Umbilical cord (tissue), 2 donors: ENCODE measurements at places on chromosomes 5 and 9. TPM values are rescaled to one million over a fixed set of nuclear protein-coding genes. Genes with fewer than 3 reads are reported as not detected.
A peak's percentile ranks its signal among the peaks of the same experiment; 100 is the strongest.

DNA sequence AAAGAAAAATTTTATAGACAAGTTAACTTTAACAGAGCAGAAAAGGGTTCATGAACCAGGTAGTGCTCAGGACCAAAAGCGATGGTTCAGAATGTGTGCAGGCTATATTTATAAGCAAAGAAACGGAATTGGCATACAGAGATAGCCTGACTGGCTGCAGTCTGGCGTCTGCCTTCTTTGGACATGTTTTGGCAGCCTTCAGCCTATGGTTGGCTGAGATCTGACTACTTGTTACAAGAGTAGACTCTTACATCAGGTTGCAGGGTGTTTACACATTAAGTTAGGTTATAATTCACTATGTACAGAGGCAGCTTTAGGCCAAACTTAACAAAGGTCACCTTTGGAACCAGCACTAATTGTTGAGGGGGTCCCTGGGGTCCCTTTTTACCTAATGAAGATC is 7.0 kb downstream of the NOP16 start:
- no peak for DNase-seq

GRCh38 chr9:73684601-73685000 is 532.9 kb downstream of the ANXA1 start:
- no peak for DNase-seq

DNA sequence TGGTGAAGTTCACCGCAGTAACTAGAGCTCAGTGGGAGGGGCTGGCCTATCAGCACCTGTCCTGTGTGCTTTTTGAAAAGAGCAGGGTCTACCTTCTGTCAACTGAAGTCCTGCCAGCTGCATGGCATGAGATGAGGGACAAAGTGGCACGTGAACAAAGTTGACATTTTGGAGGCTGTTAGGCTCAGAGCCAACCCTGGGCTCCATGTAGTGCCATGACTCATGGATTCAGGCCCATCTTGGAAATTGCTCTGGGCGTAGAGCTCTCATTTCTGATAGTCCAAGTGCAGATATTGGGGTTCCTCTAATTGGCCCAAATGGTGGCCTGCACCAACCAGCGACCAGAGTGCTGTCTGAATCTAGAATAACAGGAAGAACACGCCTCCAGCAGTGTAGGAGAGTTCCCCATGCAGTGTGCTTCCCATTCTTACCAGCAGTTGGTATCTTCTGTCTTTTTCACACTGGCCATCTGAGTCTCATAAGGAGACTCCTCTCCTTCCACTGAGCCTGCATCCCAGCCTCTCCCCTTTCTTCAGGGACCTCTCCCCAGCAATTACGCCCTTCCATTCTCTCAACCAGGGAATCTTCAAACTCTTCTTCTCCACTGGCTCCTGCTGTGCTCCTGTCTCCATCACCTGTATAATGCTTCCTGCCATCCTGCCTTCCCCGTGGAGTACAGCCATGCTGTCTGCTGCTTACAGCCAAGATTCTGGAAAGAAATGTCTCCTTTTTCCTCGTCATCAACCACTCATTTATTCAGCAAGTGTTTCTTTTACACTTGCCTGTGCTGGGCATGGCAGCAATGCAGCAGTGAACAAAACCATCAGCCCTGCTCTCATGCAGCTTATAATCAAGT is 30.4 kb downstream of the IRF1 start:
- DNase-seq: no peak

GRCh38 chr9:82271106-82271561 is 282.6 kb downstream of the SPATA31D1 start:
- DNase-seq: peak; percentile 5

The FOXD4L6 gene
- total RNA-seq: not detected

- no peak for DNase-seq
These were observed 406.2 kb upstream of the FTMT start for GRCh38 chr5:121445511-121445910.

- no peak for DNase-seq
These were observed 628.1 kb upstream of the TYRP1 start for GRCh38 chr9:12065050-12065449.

- DNase-seq: no peak
These were observed 19.8 kb downstream of the BARHL1 start for GRCh38 chr9:132602207-132602606.

- DNase-seq: peak; percentile 25
These were observed 68.5 kb downstream of the SLC28A3 start for GRCh38 chr9:84271921-84272556.

The FOXD4 gene
- 3.4 TPM for total RNA-seq

The IRGM gene
- 8.2 TPM for total RNA-seq

DNA sequence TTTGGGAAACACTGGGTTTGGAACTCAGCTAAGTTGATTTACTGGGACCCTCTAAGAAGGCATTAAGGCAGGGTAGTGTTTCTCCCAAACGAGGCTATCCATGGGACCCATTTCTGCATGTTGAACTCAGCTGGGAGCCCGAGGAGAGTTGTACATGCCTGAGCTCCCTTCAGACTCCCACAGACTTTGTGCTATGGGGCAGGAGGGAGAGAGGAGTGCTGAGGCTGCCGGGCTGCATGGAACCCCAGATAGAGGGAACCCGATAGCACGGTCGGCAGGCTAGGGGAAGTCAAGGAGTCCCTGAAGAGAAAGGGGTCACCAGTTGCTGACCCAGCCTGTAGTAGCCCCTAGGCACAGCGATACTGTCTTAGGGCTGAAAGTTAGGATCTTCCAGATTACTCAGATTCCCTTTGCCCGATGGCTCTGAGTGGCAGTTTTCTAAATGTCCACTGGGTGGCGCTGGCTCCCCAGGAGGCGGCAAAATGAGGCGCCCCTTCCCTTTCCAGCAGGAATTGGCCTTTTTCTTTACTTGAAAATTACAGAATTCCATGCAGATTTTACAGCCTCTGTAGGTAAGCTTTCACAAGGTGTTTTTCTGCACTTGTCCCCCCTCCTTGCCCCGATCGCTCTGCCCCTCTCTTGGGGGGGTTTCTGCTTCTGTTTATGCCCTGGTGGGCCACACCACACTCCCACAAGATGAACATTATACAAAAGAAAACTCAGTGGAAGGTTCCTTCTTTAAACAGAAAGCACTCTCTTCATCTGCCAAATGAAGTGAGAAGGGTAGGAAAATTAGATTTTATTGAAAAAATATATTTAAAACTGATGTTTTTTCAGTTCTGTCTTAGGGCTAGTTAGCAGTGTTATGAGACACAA is 17.8 kb downstream of the NANS start:
- DNase-seq: peak; percentile 45

The CCDC152 gene
- total RNA-seq: 5.5 TPM

DNA sequence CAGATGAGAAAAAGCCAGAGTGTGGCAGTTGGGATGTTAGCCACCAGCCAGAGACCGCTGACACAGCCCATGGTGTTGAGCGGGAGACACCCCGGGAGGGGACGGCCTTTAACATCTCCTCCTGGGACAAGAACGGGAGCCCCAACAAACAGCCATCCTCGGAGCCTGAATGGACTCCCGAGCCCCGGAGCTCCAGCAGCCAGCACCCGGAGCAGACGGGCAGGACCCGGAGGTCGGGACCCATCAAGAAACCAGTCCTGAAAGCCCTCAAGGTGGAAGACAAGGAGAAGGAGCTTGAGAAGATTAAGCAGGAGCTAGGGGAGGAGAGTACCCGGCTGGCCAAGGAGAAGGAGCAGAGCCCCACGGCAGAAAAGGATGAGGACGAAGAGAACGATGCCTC is 28.0 kb upstream of the POMT1 start:
- DNase-seq: no peak

GRCh38 chr9:119366909-119367682 is 2.1 kb downstream of the BRINP1 start:
- DNase-seq: peak; percentile 17

- DNase-seq: peak; percentile 86
These were observed 8.2 kb upstream of the EPB41L4B start for GRCh38 chr9:109328978-109329637.

The TMEM174 gene
- total RNA-seq: 4.3 TPM

GRCh38 chr5:142836048-142836447 is 65.9 kb downstream of the ARHGAP26 start:
- no peak for DNase-seq

- no peak for DNase-seq
These were observed 1.6 kb downstream of the PLCXD3 start for GRCh38 chr5:41508696-41509398.

- DNase-seq: no peak
These were observed 26.7 kb upstream of the XPA start for GRCh38 chr9:97723819-97724218.

The FCN2 gene
- not detected for total RNA-seq

DNA sequence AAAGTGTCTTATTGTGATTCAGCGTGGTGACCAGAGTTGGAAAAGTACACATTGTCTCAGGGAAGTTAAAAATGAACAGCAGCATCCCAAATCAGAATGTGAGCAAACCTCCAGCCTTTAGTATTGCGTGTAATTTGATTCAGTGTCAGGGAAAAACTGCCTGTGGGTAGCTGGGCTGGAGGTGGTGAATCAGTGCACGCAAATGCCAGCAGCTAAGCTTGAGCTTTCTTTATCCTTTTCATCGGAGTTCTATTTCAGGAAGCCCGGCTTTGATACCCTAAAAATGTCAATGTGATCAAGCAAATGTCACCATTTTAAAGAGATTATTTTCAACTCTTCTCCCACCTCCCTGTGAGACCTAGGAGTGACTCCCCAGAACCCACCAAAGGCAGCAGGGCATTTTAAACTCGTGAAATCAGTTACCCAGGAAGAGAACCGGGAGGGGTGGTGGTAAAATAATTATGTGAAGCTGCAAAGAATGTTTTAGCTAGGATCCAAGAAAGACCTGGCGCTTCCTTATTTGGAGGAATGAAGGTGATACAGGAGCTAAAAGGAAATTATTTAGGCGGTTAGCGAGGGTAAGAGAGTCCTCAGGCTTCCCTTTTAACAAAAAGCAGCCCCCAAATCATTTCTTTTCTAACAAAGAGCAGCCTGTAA is 25.7 kb upstream of the C5orf47 start:
- peak; percentile 48 for DNase-seq

DNA sequence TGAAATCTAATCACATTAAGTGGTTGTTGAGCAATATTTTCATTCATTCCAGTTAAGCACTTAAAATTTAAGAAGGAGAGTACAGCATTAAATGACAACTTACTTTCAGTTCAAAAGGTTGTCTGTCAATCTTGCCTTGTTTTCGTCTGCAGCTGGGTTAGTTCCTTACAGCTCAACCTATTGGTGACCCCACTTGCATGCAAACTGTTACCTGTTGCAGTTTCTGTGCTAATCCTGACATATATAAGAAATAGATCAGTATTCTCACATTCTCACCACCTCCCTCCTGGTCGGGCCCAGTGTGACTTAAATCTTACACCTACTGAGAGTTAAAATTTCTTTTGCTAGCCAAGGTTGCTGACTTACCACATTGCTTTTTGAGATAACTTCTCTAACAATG is 191.8 kb upstream of the SMC2 start:
- DNase-seq: no peak

- DNase-seq: no peak
These were observed 4.8 kb upstream of the ENTPD2 start for GRCh38 chr9:137058521-137059234.

DNA sequence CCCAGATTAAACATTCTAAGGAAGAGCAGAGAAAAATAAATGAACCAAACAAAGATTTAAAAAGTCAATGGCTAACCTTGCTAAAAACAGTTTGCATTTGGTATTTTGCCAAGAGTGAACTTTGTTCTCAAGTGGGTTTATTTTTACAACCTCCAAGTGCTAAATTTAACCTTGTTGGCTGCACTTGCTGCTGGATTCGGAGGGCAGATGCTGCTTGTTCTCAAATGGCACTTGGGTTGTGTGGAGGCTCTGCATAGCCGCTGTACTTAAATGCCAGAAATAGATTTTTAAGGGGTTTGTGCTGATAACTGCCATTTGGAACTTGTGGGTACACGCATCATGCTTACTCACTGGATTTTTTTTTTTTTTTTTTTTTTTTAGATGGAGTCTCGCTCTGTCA is 13.3 kb upstream of the SPATA24 start:
- DNase-seq: peak; percentile 61

DNA sequence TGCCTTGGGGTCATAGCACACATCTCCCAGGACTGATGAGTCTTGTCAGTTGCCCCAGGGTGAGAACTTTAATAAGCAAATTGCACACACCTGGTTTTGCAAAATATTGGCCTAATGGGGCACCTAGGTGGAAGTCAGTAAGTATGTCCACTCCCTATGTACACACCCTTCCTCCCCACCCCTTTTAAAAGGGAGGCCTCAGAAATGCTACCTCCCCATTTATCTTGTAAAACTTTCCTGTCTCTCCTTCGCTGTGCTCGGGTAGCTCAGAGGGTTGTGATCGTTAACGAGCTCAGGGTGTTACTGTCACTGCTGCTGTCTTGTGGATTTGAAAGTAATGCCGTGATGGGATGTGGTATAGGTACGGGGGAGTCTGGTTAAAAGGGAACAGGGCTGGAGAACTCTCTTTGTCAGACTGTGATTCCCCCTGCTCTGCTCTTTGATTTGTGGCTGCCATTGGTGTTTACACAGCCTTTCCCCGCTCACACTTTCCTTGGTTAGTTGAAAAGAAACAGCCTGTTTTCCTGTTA is 26.2 kb downstream of the ZNF462 start:
- DNase-seq: peak; percentile 52

DNA sequence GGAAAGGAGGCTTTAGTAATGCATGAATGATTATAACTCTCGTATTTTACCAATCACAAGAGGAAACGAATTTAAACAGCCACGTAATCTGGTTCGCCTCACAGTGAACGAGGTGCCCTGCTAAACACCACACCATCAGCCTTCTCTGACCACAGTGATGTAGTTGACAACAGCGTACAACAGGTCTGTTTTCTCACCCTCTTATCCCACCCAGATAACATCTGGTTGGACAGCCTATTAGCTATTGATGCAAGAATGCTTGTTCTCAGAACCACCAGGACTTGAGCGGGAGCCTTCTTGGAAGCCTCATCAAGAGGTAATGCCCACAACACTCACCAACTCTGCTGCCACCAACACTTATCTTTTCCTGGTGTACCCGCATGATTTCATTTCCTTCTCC is 23.3 kb downstream of the SLC1A3 start:
- no peak for DNase-seq

GRCh38 chr5:105670596-105670995 is 2000.1 kb downstream of the EFNA5 start:
- no peak for DNase-seq
